ENCODE measurements at places on chromosomes 12 and 14.

- no peak for DNase-seq
Observed at GRCh38 chr12:110616471-110617115, 2.7 kb downstream of the TCTN1 start.

DNA sequence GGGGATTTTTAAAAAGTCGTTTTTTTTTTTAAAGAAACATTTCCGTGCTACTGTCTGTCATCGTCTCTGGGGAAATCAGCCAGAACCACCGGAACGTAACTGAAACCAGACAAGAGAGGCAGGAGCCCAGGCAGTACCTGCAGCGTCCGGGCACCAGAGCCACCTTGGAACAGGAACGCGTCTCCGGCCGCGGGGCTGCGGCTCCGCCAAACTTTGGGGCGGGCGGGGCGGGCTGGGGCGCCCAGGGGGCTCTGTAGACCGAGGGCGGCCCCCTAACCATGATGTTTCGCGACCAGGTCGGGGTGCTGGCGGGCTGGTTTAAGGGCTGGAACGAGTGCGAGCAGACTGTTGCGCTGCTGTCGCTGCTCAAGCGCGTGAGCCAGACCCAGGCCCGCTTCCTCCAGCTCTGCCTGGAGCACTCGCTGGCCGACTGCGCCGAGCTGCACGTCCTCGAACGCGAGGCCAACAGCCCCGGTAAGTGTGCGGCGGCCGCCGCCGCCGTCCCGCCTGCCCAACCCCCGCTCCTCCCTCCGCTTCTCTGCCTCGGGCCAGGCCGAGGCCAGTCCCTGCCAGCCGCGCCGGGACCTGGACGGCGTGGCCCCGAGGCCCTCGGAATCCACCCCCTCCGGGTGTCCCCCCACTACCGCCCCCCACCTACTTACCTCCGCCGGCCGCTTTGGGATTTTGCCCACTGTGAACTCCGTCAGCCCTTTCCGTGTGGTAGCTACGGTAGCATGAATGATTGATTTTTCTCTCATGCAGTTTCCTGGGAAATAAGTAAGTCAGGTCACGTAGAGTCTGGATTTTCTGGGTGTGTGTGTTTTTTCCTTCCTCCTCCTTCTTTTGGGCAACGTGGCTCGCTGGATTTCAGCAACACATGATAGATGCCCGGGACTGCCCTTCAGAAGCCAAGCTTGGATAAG lies 972 bp downstream of the SAMD4A start:
- DNase-seq: no peak

- DNase-seq: no peak
Observed at GRCh38 chr12:127925971-127926370, 341.0 kb upstream of the TMEM132C start.

GRCh38 chr12:11880381-11880780 lies 190.4 kb upstream of the BCL2L14 start:
- DNase-seq: no peak

- no peak for DNase-seq
Observed at GRCh38 chr12:41162461-41162860, 25.7 kb upstream of the PDZRN4 start.

- DNase-seq: no peak
Observed at GRCh38 chr12:116427200-116427930, 131.8 kb upstream of the MAP1LC3B2 start.

DNA sequence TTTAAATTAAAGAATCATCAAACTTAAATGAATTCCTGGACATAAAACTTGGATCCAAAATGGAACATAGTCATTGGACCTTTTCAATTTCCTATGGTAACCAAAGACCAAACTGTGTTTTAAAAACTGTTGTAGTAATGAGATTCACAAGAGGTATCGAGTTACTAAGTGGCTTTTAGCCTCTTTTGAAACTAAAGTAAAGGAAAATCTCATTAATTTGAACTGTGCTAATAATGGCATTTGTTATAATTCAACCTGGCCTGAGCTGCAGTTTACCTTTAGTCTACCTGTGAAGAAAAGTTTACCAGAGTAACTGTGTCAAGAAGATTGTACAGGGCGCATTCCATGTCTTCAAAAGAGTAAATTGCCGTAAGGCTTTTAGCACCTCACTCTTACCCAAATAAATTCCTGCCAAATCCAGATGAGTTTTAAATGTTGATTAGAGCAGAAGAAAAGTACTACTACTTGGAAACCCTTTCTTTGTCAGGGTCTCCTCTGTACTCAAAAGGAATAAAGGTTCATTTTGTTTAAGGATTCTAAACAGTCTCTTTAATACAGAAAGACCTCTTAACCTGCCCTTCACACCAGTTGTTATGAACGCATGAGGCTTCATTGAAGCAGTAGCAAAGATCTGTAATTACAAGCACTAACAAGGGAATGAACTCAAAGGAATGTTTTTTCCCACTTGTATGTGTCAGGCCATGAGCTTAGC lies 17.1 kb upstream of the MED13L start:
- DNase-seq: no peak

DNA sequence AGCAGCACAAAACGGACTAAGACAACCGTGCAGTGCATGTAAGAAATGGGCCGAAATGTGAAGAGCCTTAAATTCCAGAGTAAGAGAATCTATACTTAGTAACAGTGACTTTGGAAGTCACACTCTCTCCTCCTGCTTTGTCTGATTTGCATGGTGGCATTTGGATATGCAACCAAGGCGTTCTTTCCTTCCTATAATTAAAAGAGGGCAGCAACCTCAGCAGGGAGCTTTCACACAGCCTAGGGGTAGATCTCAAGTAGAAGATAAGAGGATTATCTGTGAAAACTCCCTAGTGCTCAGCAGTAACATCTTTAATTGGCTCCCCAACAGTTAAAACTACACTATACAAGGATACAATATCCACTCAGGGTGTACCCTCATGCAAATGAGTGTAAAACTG lies 16.5 kb downstream of the GMFB start:
- no peak for DNase-seq

GRCh38 chr14:104114421-104115130 lies 23.8 kb upstream of the KIF26A start:
- DNase-seq: no peak

- no peak for DNase-seq
Observed at GRCh38 chr12:78928200-78929074, 63.9 kb downstream of the SYT1 start.

GRCh38 chr14:89519040-89519439 lies 102.0 kb upstream of the FOXN3 start:
- DNase-seq: no peak

- no peak for DNase-seq
Observed at GRCh38 chr12:64097366-64098105, 124.6 kb downstream of the KICS2 start.

DNA sequence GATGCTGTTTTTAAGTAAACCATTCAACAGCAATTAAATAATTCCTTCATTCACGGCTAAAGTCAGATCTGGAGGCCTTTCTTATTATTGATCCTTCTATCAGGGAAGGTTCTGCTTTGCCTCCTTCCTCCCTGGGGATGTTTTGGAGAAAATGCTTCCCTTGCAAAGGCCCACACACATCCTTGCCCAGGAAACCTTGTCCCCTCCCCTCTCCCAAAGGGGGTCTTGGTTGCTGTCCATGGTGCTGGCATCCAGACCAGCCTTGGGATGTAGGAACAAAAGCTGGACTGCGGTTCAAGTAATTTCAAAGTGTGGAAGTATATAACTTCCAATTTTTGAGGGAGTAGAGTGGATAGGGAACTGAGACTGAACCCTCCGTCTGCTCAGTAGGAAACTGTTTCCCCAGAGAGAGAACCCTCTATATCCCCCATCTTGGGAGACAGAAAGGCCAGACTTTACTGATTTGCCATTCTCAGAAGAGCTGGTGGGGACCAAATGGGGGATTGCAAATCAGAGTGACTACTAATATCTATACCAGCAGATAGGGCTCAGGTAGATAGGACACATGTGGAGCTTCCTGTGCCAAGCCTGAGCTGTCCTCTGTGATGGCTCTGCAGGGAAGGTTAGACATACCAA lies 5.6 kb downstream of the MARCHF9 start:
- DNase-seq: no peak

- DNase-seq: no peak
Observed at GRCh38 chr12:66066929-66067523, 63.5 kb downstream of the LLPH start.

GRCh38 chr12:127300753-127301152 lies 966.2 kb upstream of the TMEM132C start:
- DNase-seq: no peak

- no peak for DNase-seq
Observed at GRCh38 chr12:1812650-1813302, 7.6 kb upstream of the LRTM2 start.

DNA sequence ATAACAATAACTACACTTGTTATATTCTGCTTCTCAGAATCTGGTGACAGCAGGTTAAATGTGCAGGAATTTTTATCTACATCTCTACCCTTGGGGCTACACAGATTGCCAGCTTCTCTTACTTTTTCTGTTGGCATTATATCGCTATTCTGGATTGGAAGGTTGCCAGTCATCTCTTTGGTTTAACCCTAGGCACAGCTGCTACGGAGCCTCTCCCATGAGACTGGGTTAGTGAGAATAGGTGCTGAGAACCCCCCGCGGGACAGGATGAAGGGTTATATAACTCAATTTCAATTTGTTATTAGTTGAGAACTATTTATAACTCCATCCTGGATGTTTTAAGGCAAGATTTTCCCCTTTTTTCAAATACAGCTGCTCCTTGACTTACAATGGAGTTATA lies 73.1 kb downstream of the ACADS start:
- no peak for DNase-seq

DNA sequence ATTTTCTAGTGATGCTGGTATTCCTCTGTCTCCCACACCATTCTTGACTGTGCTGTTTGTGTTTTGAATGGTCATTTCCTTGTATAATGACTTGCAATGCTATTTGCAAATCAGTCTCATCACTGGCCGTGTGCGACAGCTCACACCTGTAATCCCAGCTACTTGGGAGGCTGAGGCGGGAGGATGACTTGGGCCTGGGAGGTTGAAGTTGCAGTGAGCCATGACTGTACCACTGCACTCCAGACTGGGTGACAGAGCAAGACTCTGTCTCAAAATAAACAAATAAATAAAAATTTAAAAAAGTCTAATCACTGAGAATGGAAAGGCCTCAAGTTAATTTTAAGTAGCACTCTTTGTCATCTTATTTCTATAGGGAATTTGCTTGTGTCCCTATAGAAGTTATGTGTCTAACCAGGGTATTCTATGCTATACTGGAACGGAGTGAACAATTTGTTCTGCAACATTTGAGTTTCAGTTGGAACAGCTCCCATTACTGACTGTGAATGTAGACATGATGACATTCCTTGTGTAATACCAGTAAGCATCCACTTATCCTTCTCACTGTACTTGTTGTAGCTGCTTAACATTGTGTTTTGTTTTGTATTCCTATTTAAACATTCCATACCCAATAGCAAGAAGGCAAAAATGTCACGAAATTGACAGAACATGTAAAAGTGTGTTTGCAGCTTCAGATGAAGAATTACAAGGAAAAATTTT lies 126.3 kb downstream of the MGST1 start:
- no peak for DNase-seq

- no peak for DNase-seq
Observed at GRCh38 chr12:67595365-67595764, 53.2 kb upstream of the DYRK2 start.

DNA sequence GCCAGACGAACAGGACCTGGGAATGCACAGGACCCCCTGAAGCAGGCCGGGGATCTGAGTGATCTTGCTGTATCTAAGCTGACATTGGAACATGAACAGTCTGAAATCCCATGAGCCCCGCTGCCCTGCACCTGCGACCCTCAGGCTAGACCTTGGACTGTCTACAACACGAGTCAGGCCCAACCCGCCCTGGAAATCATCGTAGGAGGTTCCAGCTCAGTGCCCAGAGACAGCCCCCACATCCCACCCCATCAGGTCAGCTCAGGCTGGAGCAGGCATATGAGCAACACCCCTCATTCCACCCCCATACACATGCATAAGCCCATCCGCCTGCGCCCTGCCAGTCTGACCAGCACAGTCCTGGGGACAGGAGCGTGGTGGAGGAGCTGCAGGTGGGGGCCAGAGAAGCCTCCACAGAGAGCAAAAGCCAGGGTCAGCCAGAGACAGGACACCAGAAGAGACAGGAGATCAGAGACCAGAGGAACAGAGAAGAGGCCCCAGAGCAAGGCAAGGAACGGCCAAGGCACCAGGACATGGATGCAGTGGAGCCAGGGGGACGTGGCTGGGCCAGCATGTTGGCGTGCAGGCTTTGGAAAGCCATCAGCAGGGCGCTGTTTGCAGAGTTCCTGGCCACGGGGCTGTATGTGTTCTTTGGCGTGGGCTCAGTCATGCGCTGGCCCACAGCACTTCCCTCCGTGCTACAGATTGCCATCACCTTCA lies at the start of gene AQP6:
AQP6 (plus strand) TSS at position 307 of the 720 bp plus-strand sequence; CDS start at position 534, 227 bp downstream.
- no peak for DNase-seq

GRCh38 chr12:97912943-97913342 lies 450.3 kb downstream of the RMST start:
- DNase-seq: no peak

DNA sequence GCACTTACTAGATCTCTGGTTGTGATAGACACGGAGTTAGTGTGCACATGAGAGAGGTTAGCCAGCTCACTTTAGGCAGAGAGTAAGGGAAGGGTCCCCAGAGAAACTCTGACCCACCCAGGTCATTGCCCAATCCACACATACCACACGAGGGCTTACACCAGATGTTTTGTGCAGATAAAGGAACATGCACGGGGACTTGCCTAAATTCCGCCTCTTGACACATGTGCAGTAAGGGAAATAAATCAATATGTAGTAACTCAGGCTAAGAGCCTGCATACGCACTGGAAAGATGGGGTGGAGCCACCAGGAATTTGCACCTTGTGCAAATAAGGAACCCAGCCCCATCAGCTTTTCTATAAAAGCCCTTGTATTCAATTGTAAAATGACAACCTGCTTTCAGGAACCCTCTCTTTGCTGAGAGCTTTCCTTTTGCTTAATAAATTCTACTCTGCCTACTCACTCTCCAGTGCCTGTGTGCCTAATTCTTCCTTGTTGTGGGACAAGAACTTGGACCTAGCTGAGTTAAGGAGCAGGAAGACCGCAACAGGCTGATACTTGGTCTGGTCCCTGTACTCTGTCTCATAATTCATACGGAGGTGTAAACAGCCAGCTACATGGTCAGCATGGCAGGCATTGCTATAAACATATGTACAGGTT lies 120.2 kb downstream of the EMP1 start:
- no peak for DNase-seq

DNA sequence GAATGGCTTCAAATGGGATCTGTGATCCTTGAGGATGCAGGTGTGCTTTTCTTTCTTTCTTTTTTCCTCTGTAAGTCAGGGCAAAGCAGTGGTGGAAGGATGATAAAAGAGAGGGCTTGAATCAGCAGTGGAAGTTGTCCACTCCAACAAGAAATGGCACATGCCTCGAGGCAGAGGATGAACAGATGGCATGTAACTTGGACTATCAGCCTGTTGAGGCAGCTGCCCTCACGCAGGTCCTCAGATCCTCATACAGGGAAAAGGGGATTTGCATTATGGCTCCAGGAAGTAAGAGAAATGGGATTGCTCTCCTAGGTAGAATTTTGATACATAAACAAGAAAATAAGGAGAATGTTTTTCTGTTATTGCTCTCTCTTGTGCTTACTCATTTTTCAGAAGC lies 368.0 kb downstream of the FUT8 start:
- no peak for DNase-seq

- DNase-seq: no peak
Observed at GRCh38 chr14:103188810-103189480, 65.7 kb downstream of the TNFAIP2 start.

GRCh38 chr12:4771960-4772566 lies 51.9 kb downstream of the GALNT8 start:
- no peak for DNase-seq
